Anterior cingulate cortex (tissue), 58 donors: ENCODE measurements at places on chromosomes 6 and 20.

GRCh38 chr6:30067460-30068139, 602 bp downstream of the PPP1R11 start:
- DNase-seq = no peak

- no peak for DNase-seq
Measured at GRCh38 chr20:17108896-17109295, 117.9 kb upstream of the PCSK2 start.

GRCh38 chr6:84515067-84515466, 249.3 kb downstream of the TBX18 start:
- DNase-seq = no peak

- no peak for DNase-seq
Measured at GRCh38 chr20:21189761-21190523, 64.1 kb downstream of the KIZ start.
